ENCODE measurements at places on chromosomes 12 and 14.

GRCh38 chr12:100020370-100020769 lies 35.6 kb upstream of the ANKS1B start:
- DNase-seq: no peak

DNA sequence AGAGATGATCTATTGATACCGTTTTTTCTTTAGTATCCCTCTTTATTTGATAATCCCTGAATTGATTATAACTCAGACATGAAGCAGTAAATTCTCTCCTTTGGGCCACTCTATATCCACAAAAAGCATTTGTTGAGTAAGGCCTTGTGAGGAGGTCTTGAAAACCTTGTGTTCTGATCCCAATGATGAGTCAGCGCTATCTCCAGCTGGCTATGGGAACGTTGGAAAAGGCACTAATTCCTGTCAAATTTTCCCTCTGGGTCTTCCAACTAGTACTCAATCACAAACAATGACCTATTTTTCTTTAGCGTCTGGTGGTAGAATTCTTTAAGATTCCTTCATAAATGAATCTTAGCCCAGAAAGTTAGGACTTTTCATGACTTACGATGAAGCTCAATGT lies 168.4 kb upstream of the LRIG3 start:
- DNase-seq: no peak

- DNase-seq: no peak
Observed at GRCh38 chr14:20583142-20583541, 4.7 kb downstream of the RNASE11 start.

- DNase-seq: no peak
Observed at GRCh38 chr12:3081091-3081490, 3.9 kb downstream of the TSPAN9 start.

GRCh38 chr12:81610955-81611889 lies 147.9 kb downstream of the PPFIA2 start:
- no peak for DNase-seq

Measured in activated CD4-positive, alpha-beta T cell treated with anti-CD3 and anti-CD28 coated beads for 1 hour (primary cell).